ENCODE measurements at places on chromosomes 13 and 19. TPM values are rescaled to one million over a fixed set of nuclear protein-coding genes. Genes with fewer than 3 reads are reported as not detected.

- H3K36me3 ChIP-seq, result no peaks in the 10 kb centered on the region
- H3K4me1 ChIP-seq, result no peaks in the 10 kb centered on the region
These were observed 56.6 kb upstream of the DOCK9 start for GRCh38 chr13:99034333-99035085.

- H3K4me1 ChIP-seq, result peaks cover 12% of the 10 kb centered on the region
- H3K36me3 ChIP-seq, result no peaks in the 10 kb centered on the region
- H3K4me3 ChIP-seq, result no peak overlapping the region
- H3K27me3 ChIP-seq, result peaks cover 38% of the 10 kb centered on the region
- peak overlapping the region; percentile 4 for H3K27ac ChIP-seq
- no peak for DNase-seq
These were observed 2.9 kb downstream of the C3 start for GRCh38 chr19:6717441-6717971.

SUGP1 gene
- 89.9 TPM for total RNA-seq

DNA sequence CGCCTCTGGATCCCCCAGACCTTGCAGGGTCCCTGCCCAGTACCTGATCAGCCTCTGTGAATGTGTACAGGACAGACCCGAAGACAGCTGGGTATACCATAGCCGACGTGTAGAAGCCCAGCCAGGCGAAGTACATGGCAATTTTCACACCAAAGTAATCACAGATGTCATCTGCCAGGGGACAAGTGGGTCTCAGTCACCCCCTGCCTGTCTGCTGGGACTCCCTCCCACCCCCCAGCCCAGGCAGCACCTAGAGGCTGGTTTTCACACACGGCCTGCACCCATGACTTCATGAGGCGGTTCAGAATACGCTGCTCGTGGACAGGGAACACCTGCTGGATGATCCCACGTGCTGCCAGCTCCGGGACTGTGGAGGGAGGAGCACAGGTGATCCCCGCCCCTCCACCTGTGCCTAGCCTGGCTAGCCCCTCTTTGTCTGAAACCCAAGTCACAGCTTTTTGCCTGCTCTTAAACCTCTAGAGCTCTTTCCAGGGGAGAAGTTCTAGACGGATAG lies 3.6 kb downstream of the ANO8 start:
- H3K27me3 ChIP-seq, result peaks cover 26% of the 10 kb centered on the region
- peak overlapping the region; percentile 63 for H3K4me3 ChIP-seq
- no peak overlapping the region for H3K27ac ChIP-seq
- no peak for DNase-seq

DNA sequence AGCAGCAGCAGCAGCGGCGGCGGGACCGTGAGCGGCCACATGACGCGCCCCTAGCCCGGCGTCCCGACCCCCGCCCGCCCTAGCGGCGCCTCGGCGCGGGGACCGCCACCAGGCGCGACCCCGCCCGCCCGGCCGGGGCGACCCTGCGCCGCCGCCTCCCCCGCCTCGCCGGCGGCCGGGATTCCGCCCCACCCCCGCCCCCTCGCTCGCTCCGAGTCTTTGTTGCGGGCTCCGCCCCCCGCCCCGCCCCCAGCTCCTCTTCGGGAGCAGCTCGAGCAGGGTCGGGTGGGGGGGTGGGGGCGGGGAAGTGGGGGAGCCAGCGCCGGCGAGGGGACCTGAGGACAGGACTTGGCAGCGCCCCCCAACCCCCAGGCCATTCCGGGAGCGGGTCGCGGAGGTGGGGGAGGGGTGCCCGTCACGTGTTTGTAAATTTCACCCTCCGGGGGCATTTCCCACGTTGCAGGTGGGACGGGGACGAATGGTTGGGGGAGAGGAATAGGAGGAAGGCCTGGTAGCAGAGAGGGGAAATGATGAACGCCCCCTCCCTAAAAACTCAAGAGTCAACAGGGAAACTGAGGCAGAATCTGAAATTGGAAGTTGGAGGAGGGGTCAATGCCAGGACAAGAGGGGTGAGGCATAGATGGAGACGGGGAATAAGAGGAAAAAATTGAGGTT lies at the start of gene OLFM2:
Gene OLFM2, minus strand, starts transcription at position 190 of the 675 bp plus-strand sequence. Its CDS starts 149 bp downstream, at position 41.
- peak within 1 kb of the TSS; percentile 75 for H3K27ac ChIP-seq
- H3K27me3 ChIP-seq, result peaks cover 60% of the 10 kb centered on the region
- no peak for DNase-seq
- peak within 1 kb of the TSS; percentile 88 for H3K4me3 ChIP-seq
- peaks cover 28% of the 10 kb centered on the region for H3K4me1 ChIP-seq

TMEM190 gene
- not detected for total RNA-seq

DNA sequence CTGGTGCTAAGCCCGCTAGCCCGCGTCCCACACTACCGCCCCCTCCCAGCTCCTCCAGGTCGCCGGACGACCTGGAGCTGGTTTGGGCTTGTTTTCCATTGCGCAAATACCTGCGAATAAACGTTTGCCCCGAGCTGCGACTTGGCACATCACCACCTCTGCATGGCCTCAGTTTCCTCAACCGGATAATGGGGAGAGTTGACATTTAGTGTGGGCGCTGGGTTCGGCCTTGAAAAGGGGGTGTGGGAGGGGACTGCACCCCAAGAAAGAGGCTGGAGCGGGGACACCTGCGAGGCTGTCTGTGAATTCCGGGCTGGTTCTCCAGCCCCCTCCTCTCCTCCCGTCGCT lies 11.0 kb upstream of the JUND start:
- no peak overlapping the region for H3K27ac ChIP-seq
- H3K27me3 ChIP-seq, result peaks cover 3% of the 10 kb centered on the region
- peaks cover 29% of the 10 kb centered on the region for H3K4me1 ChIP-seq
- H3K36me3 ChIP-seq, result no peaks in the 10 kb centered on the region
- H3K4me3 ChIP-seq, result peak overlapping the region; percentile 91

DNA sequence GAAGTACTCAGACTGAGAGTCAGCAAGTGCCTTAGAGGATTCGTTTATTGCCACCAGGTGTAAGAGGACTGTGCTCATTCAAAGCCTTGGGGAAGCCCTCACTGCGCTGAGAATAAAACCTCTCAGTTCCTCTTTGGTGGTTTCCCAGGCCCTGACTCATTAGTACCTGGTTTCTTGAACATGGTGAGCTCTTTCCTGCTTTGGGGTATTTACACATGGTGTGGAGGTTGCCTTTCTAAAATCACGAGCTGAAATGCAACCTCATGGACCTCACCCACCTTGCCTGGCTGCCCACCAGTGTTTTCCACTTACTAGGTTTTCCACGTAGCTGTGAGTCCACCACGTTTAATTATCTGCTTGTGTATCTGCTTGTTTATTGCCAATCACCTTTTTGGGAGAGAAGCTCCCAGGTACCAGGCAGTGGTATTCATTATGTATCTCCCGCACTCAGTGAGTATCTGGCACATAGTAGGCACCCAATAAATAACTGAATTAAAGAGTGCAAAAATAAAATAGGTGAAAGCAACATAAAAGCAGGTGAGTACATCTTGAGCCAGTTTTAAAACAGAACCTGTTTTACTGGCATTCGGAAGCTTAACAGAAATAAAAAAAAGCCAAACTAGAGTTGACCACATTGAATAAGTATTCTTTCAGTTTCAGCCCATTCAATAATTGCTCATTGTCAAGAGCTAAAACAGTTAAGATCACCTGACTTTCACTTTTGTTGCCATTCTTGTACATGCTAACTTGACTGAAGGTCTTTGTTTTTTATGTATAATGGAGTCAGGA lies 533.0 kb downstream of the MYO16 start:
- no peaks in the 10 kb centered on the region for H3K27me3 ChIP-seq
- DNase-seq, result no peak
- no peak overlapping the region for H3K27ac ChIP-seq
